ENCODE measurements at places on chromosomes 12 and 14.

GRCh38 chr14:91727121-91727520 lies 4.8 kb downstream of the CATSPERB start:
- no peak for DNase-seq

- no peak for DNase-seq
Measured at GRCh38 chr12:85740186-85740585, 96.0 kb downstream of the RASSF9 start.

DNA sequence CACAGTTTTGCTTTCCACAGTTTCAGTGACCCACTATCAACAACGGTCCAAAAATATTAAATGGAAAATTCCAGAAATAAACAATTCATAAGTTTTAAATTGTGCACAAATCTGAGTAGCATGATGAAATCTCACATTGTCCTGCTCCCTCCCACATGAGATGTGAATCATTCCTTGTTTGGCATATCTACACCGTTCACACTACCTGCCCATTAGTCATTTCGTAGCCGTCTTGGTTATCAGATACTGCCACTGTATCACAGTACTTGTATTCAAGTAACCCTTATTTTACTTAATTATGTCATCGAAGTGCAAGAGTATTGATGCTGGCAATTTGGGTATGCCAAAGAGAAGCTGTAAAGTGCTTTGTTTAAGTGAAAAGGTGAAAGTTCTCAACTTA lies 145.3 kb downstream of the SLC5A8 start:
- no peak for DNase-seq

DNA sequence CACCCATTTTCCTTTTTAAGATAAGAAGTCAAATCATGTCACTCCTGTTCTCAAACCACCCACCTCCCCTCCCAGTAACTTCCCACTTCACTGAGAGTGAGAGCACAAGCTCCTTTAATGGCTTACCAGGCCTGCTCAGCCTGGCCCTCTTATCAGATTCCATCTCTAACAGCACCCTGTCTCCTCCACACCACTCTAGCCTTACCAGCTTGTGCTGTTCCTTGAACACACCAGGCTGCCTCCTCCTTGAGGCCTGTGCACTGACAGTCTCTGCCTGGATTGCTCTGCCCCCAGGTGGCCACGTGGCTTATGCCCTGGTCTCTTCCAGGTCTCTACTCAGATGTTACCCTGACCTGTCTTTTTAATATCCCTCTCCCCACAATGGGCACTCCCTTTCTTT lies 40.1 kb upstream of the EVL start:
- no peak for DNase-seq

DNA sequence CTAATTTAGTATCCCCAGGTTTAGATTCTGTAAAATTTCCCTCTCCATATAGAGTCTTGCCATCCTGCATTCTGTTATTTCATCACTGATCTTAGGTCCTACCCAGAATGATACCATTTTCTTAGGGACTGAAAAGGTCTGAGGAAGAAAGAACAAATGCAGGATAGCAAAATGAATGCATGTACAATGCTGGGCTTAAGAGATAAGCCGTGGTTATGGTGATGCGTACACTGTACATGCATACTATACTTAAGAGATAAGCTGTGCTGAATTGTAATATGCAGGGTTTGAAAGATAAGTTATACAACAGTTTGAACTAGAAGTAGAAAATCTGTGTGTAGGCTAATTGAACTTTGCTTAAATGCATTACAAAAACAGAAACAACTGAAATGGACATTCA lies 416.2 kb downstream of the C12orf50 start:
- DNase-seq = no peak

GRCh38 chr12:65470256-65470655 lies 191.8 kb downstream of the MSRB3 start:
- DNase-seq = no peak
